ENCODE measurements at places on chromosomes 2 and 18.

DNA sequence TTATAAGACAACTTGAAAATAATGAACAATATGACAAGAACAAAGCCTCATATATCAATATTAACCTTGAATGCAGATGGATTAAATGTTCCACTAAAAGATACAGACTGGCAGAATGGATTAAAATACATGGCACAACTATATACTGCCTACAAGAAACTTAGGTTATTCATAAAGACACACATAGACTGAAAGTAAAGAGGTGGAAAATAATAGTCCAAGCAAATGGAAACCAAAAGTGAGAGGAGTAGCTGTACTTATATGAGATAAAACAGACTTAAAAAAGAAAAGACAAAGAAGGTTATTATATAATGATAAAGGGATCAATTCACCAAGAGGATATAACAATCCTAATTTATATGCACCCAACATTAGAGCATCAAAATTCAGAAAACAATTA is 18.2 kb downstream of the LMAN1 start:
- no peak for DNase-seq

GRCh38 chr2:197211881-197212342 is 98.7 kb downstream of the ANKRD44 start:
- no peak for DNase-seq

- no peak for DNase-seq
Observed at GRCh38 chr2:107543793-107544192, 282.9 kb upstream of the RGPD4 start.

GRCh38 chr18:74286856-74287255 is 4.9 kb downstream of the CYB5A start:
- no peak for DNase-seq

DNA sequence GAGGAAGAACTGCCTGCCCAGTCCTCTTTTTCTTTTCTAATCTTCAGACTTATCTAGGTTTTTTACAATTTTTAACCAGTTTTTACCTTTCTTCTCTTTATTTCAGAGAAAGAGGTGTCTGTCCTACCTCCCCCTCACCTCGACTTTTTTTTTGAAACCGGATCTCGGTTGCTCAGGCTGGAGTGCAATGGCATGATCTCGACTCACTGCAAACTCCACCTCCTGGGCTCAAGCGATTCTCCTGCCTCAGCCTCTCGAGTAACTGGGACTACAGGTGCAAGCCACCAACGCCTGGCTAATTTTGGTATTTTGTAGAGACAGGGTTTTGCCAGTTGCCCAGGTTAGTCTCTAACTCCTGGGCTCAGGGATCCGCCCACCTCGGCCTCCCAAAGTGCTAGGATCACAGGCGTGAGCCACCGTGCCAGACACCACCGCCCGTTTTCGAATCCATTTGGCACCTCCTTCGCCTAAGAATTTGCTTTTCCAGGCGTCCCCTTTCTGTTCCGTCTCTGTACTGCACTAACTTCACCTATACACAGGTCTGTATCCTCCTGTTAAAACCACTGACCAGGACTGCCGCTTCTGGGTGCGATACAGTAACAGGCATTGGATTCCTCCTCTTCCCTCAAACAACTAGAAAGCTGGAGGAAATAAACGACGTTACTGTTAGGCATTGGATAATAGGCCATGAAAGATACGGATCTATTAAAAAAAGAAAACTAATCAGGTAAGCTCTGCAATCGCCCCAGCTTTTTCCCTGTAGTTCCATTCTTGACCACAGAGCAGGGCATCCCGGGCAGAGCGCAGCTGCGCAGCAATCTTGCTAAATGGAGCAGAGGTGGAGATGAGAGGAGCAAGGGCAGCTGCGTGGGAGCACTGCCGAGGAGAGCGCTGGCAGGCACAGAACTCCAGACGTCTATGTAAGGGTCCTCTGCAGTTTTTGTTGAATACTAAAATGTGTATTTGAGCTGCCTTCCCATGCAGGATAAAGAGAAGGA is 69.9 kb downstream of the ZC3H6 start:
- DNase-seq: no peak

DNA sequence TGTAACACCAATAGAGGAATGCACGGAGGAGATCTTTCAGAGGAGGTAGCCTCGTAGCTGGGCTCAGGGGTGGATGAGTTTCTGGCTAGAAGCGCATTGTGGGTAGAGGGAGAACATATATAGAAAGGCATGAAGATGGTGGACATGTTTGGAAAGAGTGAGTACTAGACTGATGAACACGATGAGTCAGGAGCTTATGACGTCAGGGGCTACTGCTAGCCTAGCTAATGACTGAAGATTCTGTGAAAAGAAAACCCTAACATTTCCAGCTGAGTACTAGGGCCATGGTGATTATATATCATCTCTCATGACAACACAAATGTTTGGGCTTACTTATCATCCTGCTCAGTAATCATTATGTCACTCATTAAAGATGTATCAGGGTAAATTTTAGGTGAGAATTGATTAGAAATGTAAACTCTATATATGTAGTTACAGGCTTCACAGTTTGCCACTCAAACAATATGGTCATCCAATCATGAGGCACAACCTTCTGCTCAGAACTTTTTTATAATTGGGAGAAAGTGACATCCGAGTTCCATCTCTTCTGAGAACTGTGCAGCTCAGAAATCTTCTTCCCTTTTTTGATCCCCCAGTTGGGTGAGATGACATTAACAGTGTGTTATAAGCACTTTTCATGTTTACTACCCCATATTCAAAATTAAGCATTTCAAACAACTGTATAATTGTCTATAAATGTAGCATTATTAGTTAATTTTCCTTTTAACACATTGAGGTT is 22.2 kb upstream of the IL1RN start:
- no peak for DNase-seq

GRCh38 chr2:10883801-10884478 is 27.8 kb upstream of the KCNF1 start:
- no peak for DNase-seq

Data from activated naive CD4-positive, alpha-beta T cell (primary cell).